ENCODE measurements at places on chromosomes 2 and 18.

GRCh38 chr2:196899976-196900375, 26.5 kb downstream of the PGAP1 start:
- no peak for DNase-seq

DNA sequence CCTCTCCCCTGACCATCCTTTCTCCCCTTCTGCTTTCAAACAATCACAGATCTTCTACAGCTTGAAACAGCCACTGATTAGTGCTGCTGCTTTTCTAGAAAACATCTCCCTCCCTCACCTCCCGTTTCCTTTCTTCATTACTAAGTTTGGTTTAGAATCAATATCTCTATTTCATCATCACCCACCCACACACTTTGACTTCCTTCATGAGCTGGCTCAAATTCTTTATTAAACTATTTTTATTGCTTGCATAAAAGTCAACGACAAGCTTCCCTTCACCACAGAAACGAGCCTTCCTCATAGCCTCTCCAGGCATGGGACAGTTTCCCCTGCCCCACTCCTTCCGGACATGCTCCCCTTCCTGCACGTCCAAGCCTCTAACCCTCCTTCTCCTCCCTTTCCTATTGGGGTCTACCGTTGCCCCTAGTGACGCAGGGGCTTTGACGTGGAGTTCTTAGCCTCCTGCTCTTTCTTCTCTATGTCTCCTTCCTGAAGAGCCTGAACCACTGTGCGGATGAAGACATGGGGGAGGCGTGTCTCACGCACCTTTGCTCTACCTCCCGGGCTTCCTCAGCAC, 172.0 kb downstream of the AFF3 start:
- no peak for DNase-seq

- no peak for DNase-seq
Observed at GRCh38 chr2:30115141-30115980, 31.4 kb upstream of the YPEL5 start.

- DNase-seq: no peak
Observed at GRCh38 chr2:7774481-7774880, 857.3 kb downstream of the RNF144A start.

GRCh38 chr2:171266102-171266501, 105.4 kb upstream of the TLK1 start:
- no peak for DNase-seq

DNA sequence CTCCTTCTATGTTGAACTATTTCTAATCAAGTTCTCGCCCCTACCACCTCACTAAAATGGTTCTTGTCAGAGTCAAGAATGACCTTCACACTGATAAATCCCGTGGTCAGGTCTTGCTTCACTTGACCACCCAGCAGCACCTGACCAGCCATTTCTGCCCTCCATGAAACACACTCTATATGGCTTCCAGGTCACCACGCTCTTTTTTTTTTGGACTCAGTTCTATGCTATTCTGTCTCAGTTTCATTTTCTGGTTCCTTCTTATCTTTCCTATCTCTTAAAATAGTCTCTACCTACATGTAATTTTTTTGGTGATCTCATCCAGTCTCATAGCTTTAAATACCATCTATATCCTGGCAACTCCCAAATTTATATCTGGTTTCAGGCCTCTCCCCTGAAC, 11.4 kb downstream of the EIF2AK3 start:
- no peak for DNase-seq

GRCh38 chr2:238868616-238869292, 20.9 kb downstream of the TWIST2 start:
- DNase-seq: no peak

GRCh38 chr18:46069524-46069923, 2.5 kb downstream of the PSTPIP2 start:
- DNase-seq: no peak

DNA sequence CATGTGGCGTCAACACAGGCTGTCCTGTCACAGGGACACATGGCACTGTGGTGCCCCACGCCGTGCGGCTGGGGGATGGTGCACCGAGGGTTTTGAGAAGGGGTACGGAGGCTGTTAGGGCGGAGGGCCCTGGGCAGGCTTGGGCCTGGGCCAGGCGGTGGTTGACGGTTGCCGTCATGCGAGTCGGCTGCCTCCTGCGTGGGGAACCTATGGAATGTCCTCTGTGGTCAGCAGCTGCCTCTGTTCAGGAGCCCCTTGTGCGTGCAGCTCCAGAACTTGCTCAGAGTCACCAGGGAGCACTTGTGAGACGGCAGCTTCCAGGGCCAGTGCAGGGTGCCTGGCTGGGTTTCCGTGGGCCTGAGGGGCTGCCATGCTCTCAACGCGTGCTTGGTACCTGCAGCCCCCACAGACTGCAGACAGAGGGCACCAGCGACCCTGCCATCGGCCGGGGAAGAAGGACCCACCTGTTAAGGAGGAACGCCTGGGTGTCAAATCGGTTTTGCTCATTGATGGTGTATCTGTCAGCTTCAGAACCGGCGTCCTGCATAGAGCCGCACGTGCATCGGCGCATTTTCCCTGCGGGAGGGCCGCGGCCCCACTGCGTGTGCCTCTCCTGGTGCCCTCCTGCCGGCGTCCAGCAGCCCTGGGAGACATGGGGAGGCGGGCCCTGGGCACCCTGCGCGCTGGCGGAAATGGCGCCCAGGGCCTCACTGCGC, 10.0 kb upstream of the D2HGDH start:
- DNase-seq: no peak

- DNase-seq: no peak
Observed at GRCh38 chr2:239939736-239940483, 85.2 kb downstream of the NDUFA10 start.

GRCh38 chr2:204625135-204625534, 79.9 kb downstream of the PARD3B start:
- DNase-seq: no peak

DNA sequence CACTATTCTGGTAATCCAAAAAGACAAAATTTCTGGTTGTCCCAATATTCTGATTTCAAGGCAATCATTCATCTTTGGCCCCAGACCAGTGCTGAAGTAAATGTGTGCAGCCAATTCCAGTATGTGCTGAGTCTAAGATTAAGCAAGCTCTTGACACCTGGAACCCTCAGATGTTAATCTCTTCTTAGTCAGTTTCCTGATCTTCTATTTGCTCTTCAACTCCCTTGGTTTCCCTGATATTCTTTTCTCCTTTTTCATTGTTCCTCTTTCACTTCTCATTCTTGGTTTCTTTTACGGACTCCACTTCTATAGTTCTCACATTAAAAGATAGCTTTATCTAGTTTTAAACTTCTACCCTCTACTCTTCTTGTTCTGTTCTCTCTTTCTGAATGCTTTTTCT, 445.7 kb upstream of the FANCL start:
- DNase-seq: no peak

DNA sequence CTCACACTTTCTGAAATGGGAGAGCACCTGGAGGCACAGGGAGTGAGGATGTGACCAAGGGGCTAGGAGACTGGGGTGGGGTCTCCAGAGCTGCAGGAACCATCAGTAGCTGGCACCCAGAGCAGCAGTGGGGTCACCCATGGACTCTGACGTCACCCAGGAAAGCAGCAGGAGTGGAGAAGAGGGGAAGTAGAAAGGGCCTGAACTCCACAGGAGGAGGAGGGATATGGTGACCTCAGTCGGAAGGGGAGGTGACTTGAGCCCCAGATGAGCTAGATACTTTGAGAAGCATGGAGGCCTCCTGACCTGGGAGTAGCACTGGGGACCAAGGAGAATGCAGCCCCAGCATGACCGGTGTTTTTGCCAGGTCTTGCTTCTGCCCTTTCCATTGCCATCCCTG, 8.8 kb downstream of the NMUR1 start:
- DNase-seq: no peak

- DNase-seq: no peak
Observed at GRCh38 chr2:222798528-222798927, 62.3 kb upstream of the ACSL3 start.

DNA sequence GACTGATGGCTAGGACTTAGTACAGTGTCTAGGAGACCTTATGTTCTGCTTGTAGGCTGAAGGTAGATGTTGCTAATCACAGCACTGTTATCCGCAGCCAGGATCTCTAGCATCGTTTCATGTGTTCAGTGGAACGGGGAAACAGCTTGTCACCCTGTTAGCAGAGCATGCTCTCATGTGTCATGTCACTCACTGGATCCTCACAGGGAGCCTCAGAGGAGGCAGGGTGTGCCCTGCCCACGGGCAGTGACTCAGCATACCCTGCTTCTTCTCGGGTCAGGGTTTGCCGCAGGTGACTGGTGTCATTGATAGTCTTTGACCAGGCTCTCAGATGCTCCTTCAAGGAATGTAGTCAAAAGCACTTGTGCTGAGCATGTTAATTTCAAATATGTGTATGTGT, 44.4 kb downstream of the RPIA start:
- no peak for DNase-seq

- no peak for DNase-seq
Observed at GRCh38 chr2:202822411-202822810, 49.2 kb downstream of the ICA1L start.

GRCh38 chr18:79624356-79625170, 55.0 kb upstream of the CTDP1 start:
- no peak for DNase-seq

DNA sequence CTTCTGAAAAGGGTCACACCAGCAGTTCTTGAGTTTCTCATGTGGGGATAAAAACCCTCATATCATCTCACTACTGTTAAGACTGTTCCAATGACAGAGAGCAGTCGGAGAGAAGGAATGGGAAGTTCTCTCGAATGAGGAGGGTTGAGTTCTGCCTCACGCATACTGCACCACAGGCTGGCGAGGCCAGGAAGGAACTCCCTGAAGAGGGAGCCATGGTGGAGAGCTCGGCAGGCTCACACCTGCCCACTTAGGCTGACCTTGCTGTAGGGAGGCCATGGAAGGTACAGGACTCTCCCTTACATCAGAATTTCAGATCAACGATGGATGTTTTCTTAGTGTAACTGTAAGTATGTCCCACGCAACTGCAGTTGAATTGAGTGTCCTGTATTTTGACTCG, 64.6 kb downstream of the RALBP1 start:
- DNase-seq: no peak

- no peak for DNase-seq
Observed at GRCh38 chr2:122389694-122390093, 634.2 kb downstream of the TSN start.

GRCh38 chr18:74478880-74479279, 17.3 kb upstream of the CNDP2 start:
- DNase-seq: no peak

DNA sequence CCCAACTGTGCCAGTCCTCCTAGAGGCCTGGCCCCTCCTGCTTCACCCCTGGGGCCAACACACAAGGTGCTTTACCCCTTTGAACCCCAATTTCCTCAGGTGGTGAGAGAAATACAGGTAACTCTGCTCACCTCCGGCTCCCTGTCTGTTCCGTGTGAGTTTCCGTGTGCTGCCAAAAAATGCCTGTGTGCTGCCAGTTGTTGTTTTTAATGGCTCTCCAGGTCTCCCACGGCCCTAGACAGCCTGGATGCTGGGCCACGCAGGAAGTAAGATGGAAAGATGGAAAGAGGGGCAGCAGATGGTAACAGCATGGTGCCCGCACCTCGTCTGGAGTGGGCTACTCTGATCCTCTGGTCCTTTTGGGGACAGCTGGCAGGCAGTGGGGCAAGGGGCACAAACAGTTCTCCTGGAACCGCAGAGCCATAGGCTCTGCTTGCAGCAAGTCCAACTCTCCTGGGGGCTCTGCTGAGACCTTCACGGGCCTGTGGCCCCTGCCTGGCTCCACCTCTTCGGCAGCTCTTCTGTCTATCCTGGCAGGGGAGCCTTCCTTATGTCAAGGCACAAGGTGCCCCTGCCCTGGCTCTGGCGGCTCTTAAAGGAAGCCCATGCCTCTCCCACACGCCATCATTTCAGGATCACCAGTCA, 4.3 kb upstream of the ARHGEF4 start:
- DNase-seq: no peak

GRCh38 chr2:66585587-66585986, 150.7 kb downstream of the MEIS1 start:
- DNase-seq: no peak

- no peak for DNase-seq
Observed at GRCh38 chr2:2332381-2332780, 1.3 kb upstream of the MYT1L start.

GRCh38 chr2:70043252-70043875, 43.9 kb upstream of the PCBP1 start:
- no peak for DNase-seq

- DNase-seq: no peak
Observed at GRCh38 chr2:169108099-169108884, 38.9 kb downstream of the DHRS9 start.

- no peak for DNase-seq
Observed at GRCh38 chr2:55482186-55482884, 37.2 kb upstream of the CFAP36 start.

- no peak for DNase-seq
Observed at GRCh38 chr2:69642709-69643601, 584 bp downstream of the AAK1 start.

DNA sequence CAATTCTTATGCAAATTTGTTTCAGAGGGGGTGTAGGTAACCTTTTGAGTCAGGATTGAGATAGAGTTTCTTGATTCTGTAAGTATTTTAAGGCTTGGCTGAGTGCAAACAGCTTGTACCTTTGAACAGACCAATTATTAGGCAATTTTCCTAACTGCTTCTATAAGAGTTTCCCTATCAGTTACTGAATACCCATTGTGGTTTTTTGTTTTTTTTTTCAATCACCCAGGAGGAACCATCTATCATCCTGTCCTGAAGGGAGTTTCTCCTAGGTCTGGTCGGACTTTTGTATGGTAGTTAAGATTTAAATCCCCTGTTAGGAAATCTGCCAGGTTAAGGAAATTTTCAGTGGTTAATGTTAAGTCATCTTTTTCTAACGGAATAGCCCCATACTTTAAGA, 319.4 kb upstream of the SLC39A10 start:
- no peak for DNase-seq

GRCh38 chr2:40851661-40852060, 399.8 kb upstream of the SLC8A1 start:
- no peak for DNase-seq

- no peak for DNase-seq
Observed at GRCh38 chr2:69073928-69074570, 61.1 kb downstream of the ANTXR1 start.

- DNase-seq: no peak
Observed at GRCh38 chr2:19686439-19686838, 215.3 kb downstream of the TTC32 start.

DNA sequence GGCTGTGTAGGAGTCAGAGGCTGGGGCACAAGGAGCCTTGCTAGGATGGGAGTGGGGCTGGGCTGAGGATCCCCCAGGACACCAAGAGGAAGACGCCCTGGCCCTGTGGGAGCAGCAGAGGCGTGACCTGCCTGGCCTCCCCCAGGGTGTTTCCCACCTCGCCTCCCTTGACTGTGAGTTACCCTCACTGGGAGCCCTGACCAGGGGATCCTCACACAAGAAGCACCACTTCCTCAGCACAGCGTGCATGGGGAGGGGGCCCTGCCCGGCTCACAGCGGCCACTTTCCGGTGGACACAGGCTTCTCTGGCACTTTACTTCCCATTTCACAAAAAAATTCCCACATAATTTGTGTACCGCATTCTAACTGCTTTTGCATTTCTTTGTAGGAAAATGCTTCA, 187.7 kb downstream of the EIPR1 start:
- DNase-seq: no peak

GRCh38 chr18:33755931-33756560, 178.0 kb downstream of the ASXL3 start:
- DNase-seq: no peak

GRCh38 chr18:72738136-72738535, 129.7 kb downstream of the NETO1 start:
- no peak for DNase-seq

GRCh38 chr2:9288681-9289338, 82.2 kb downstream of the ASAP2 start:
- DNase-seq: no peak

Measured in cortex of kidney (tissue), 1 donor.